ENCODE measurements at places on chromosomes 11 and 22. TPM values are rescaled to one million over a fixed set of nuclear protein-coding genes. Genes with fewer than 3 reads are reported as not detected.

DNA sequence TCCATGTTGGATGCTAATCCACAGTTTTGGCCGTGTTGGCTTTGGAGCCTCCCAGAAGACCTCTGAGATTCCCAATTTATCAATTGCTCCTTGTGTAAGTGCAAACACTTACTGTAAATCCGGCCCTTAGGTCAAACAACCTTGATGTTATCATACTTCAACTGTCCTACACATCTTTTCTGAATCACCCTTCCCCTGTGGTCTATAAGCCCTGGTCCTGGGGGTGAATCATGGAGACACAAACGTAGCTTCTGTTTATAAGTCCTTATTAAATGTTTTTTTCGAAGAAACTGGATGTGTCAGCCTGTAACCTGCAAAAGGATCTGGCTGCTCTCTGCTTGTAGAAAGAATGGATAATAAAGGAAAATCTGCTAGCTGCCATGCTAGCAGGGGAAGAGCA, 1.7 kb upstream of the IL10RA start:
- H3K4me3 ChIP-seq, result no peak overlapping the region
- no peaks in the 10 kb centered on the region for H3K4me1 ChIP-seq
- no peaks in the 10 kb centered on the region for H3K27me3 ChIP-seq
- no peaks in the 10 kb centered on the region for H3K36me3 ChIP-seq
- H3K27ac ChIP-seq, result no peak overlapping the region

DNA sequence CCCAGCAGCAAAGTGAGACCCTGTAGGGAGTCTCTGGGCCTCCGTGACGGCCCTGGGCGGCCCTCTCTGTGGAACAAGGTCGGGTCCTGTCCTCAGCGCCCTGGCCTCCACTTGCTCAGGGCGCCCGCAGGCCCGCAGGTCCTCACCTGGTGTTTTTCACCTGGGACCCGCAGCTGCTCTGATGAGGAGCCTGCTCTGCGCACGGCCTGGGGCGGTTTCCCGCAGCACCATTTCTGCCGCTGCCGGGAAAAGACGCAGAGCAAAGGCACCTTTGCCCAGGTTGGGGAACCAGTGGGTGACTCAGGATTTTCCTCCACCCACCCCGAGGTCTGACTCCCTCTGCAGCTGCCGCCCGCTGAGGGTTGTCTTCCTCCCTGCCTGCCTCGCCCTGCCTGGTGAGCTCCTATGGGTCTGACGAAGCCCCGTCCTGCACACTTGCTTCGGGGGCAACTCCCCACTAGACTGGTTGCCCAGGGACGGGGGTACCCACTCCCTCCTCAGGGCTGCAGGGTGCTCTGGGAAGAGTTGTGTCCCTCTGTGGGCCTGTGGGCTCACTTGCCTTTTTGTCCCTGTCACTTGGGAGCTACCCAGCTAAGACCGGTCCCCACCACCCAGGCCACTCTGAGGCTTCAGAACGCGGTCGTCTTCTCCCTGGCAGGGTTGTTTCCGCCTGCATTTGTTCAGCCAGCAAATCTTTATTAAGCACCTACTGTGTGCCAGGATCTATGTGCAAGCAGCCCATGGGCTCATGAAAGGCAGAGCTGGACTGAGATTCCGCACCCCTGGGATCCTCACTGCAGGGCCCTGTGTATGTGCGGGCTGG, 89.5 kb downstream of the KCNQ1 start:
- H3K27me3 ChIP-seq, result no peaks in the 10 kb centered on the region
- H3K4me1 ChIP-seq, result no peaks in the 10 kb centered on the region
- H3K36me3 ChIP-seq, result no peaks in the 10 kb centered on the region

GRCh38 chr11:4636962-4637661, at the start of gene OR51D1:
TSS of gene OR51D1 (plus strand) at chr11:4637477. CDS start at chr11:4639791, 2,314 bp downstream.
- H3K4me3 ChIP-seq, result no peak within 1 kb of the TSS
- no peaks in the 10 kb centered on the region for H3K27me3 ChIP-seq
- H3K27ac ChIP-seq, result no peak within 1 kb of the TSS

Gene JOSD1
- total RNA-seq, result 17.8 TPM

Data from pancreas (tissue), 10 donors.